T1000 (cell line): ENCODE measurements at places on chromosomes 1 and 21.

DNA sequence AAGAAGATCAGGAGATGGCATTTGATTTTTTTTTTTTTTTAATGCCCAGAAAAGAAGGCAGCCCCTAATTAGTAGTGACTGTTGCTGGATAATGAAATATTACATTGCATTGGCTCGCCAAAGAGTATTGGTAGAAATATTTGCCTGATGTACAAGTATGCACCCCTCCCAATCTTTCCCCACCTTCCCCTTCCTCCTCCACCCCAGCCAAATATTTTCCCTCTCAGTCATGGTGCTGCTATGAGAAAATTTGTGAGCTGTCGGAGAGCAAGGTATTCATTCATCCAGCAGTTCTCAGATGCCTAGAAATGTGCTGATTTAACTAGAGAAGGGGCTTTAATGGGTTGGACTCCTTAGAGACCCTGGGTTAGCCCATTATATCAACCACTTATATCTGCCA lies 50.5 kb upstream of the IKBKE start:
- no peak for DNase-seq

DNA sequence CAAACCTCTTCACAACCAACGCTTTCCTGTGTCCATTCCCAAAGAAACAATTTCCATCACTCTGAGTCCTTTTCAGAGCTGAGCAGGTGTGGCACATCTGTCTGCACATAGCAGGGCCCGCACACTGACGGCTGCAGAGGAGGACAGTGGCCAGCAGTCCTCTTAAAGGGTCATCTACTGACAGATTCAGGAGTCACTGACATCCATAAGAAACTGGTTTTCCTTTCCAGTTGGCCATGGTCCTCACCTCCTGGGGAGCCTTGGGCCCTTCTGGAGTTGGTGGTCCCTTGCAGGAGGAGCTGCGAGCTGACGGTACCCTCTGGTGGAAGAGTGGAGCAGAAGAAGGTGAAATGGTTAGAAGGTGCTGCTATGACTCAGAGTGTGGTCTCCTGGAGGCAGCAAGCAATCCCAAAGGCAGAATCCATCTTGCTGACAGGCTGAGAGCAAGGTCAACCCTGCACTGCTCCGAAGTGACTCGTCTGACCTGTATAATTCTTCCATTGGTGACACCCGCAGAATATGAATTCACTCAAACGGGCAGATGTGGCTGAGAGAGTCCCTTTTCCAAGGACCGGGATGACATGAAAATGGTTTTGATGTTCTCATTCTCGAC lies 278.5 kb upstream of the C1orf174 start:
- DNase-seq, result no peak

GRCh38 chr1:77200806-77201205 lies 18.4 kb downstream of the PIGK start:
- DNase-seq, result no peak

- DNase-seq, result no peak
These were observed 9.2 kb downstream of the NR5A2 start for GRCh38 chr1:200036619-200037270.

DNA sequence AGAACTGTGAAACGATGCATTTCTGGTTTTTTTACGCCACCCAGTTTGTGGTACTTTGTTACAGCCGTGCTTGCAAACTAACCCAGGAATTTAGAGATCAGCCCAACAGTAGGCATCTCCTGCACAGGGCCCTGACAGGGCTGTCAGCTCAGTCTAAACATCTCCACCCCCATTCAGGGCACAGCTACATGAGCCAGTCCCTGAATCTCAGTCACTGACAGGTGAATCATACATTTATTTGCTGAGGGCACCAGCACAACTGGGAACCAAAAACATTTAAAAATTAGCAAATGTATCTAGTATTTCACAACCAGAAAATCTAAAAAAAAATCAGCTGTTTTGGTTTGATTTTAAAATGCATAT lies 30.7 kb downstream of the PRDX6 start:
- DNase-seq, result no peak

DNA sequence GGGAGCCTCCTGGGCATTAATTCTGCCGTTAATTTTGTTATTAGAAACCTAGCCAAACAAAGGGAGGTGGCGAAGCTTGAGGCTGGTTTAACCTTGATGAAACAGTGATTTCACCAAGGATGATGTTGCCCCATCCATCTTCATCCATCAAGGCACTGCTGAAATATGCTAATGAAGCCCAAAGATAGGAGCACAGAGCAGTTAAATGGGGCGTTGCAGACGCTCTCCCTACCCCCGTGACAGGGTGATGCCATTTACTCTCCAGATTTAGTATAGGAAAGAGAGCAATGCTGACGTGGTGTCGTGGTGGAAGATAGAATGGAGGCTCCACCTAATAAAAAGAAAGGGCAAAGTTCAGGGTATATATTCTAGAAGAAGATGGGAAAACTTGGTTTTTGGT lies 84.0 kb downstream of the PBX1 start:
- DNase-seq, result no peak

GRCh38 chr1:9413877-9414213 lies 121.2 kb downstream of the SPSB1 start:
- DNase-seq, result no peak

DNA sequence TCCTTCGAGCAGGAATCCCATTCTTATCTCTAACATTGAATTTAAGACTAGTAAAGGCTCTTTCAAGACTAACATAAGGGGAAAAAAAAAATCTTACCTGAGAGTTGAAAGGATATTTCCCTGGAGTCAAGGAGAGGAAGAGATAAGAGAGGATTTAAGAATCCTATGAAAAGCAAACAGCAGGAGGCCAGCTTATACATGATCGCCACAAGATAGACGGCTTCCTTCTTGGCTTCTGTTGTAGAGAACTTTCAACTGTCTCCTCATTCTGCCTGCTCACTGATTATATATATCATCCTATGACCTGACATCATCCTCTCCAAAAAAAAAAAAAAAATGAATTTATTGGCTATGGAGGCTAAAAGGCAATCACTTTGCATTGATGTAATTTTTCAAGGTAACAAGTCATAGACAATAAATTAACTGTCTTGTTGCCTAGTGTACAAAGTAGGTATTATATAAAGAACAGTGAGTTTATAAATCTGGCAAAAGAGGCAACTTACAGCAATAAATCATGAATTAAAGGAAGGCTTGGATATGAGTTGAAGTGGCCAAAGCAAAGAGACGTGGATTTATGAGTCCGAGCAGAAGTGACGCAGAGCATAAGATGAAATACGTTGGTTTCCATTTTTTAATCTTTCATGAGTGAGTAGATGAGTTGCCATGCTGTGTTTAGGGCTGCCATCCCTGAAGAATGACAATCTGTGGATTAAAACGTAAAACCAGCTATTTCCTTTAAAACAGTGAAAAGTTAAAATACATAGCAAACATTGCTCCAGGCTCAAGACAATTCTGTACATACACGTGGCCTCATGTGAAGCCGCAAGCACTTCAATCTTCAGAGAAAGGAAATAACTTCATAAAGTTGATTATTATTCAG lies at the start of gene UTS2:
Gene UTS2 (minus strand): TSS at position 262 of the 880 bp plus-strand sequence. CDS start 62 bp downstream, at position 200.
- DNase-seq, result no peak

- no peak for DNase-seq
These were observed 27.4 kb downstream of the ETS2 start for GRCh38 chr21:38833117-38833516.

DNA sequence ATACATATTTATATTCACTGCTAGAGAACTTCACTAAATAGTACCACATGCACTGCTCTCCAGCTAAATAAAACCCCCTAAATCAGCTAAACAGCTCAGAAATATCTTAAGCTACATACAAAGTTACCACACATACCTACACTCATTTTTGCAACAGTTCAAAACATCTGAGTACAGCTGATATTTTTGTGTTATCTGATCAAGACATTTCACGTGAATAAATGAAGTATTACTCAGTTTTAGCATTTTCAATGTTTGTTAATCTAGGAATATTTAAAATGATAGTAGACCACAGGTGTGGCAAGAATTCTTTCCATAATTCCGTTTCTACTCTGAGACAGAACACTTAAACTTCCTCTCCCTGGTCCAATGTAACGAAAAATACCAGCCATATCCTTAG lies 20.8 kb downstream of the EVI5 start:
- no peak for DNase-seq

GRCh38 chr1:203124546-203125317 lies 2.8 kb upstream of the ADORA1 start:
- no peak for DNase-seq

GRCh38 chr1:203911806-203912205 lies 50.4 kb downstream of the SNRPE start:
- DNase-seq, result no peak

DNA sequence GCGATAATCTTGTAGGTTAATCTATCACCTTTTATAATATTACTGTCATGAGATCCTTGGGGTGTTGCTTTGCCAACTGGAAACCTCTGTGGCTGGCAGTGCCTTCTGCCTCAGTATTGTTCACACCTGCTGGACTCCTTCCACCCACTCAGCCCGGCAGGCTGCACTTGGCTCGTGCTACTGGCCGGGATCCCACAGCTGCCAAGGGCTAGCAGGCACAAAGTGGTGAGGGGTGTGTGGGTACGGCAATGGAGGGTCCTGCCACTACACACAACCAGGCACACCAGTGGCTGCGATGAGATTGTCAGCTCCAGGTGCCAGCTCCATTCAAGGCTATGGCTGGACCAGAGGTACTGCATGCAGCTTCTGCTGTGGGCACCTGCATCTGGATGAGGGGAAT lies 191.2 kb upstream of the LYPLAL1 start:
- DNase-seq, result no peak

DNA sequence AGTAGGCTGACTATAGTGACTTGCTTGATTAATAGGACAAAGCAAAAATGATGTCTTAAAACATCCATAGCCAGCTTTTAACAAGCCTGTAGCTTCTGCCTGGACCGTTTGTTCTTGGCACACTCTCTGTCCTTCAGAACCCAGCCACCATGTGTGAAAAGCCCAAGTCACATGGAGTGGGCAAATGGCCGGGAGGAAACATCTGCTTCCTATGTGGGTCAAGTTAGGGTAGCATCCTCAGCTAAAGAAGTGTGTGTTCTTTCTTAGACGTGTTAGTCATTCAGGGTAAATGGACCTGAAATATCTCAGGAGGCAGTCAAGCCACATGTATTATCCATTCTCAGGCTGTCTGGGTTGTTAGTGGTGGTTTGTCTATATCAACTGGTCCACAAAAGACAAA lies 23.4 kb downstream of the RD3 start:
- no peak for DNase-seq

GRCh38 chr1:219574484-219575087 lies 38.3 kb downstream of the ZC3H11B start:
- no peak for DNase-seq

GRCh38 chr1:45238846-45239245 lies 32.4 kb upstream of the ZSWIM5 start:
- DNase-seq, result no peak

DNA sequence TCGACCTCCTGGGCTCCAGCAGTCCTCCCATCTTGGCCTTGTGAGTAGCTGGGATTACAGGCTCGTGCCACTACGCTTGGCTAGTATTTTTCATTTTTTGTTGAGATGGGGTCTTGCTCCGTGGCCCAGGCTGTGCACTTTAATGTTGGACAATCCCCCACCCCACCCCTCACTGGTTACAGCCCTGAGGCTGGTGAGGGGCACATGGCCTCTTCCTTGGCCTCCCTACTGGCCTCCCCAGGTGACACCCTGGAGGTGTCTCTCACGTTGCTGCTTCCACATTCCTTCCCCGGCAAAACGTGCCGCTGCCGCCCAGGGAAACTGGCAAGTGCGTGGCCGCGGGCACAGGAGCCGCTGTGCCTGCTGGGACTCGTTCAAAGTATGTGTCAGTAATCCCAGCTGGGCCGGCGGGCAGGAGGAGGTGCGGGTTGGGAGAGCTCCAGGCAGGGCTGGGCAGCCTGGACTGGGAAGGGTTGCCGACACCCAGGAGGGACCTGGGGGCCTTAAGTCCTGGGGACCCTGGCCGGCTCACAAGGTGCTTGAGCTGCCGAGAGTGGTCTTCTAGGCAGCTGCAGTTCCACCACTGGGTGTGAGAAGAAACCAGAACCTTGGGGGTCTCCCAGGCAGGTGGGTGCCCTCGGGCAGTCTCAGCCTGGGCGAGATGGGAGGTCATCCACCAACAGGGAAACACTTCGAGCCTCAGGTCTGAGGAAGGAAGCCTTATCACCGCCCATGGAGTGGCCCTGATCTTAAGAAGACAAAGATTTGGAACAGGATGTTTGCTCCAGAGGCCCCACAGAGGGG lies 6.5 kb downstream of the WNT3A start:
- no peak for DNase-seq

DNA sequence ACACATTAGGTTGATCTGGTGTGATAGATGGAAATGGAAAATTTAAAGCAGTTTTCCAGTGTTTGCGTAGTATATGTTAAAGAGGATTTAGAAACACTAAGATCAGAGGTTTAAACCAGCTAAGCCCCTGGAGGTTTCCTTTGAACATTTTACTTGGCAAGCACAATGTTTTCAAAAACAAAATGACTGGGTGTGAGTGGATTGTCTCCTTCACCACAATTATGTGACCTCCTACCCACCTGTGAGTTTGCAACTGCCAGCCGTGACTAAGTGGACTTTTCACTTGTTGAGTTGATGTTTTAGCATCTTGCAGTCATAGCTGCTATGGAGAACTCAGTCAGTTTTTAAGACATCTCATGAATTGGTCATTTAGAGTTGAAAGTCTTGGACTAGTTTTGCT lies 4.7 kb downstream of the CCDC190 start:
- DNase-seq, result peak; percentile 50

DNA sequence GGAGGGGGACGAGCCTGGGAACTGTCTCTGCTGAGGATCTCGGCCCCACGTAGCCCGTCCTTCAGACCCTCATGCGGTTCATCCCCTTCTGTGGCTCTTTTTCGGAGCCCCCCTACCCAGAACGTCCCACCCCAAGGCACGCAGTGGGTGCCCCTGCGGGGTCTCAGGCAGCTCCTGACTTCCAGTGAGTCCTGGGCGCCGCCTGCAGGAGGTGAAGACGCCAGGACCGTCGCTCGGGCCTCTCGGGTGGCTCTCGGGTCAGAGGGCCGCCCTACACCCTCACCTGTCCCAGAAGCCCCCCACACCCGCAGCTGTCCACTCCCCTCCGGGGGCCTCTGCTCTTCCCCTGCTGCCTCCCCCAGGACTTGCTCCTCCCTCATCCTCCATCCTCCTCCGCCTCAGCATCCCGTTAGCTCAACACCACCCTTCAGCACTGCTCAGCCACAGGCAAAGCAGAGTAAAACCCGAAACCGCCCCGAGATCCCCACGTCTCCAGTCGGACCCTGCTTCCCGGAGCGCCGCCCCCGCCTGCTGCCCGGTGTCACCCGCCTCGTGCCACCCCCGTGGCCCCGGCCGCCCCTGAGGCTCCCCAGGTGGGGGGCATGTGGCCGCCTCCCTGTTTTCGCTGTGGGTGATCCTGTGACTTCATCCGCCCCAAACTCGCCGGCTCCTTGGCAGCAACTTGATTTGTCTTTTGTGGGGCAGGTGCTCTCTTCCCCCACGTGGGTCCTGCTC lies 13.3 kb upstream of the POFUT2 start:
- no peak for DNase-seq

DNA sequence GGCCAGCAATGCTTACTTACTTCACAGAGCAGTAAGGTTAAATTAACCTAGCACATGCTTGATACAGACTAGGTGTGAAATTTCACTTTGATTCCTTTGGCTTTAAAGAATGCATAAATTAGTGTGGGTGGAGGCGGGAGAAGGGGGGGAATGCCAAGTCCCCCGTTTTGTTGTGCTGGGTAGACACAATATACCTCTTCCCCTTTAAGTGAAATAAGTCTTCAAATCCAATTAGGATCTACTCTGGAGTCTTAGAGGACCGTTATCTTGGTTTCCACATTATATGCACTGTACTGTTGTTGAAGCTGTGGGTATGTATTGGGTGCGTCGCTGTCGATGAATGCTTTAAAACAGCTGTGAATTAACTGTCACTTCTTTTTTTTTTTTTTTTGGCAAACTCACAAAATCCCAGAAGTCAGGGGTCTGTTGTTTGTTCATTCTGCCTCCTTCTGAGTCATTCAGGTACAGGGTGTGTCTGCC lies 1.6 kb upstream of the S1PR1 start:
- no peak for DNase-seq

- DNase-seq, result no peak
These were observed at the start of gene TBX15 for GRCh38 chr1:118988186-118989005. TBX15 (minus strand) TSS chr1:118988343; CDS start chr1:118987795, 548 bp downstream.
